ENCODE measurements at places on chromosomes 4 and X. TPM values are rescaled to one million over a fixed set of nuclear protein-coding genes. Genes with fewer than 3 reads are reported as not detected.

GRCh38 chr4:87356832-87357526 lies 34.0 kb downstream of the HSD17B11 start:
- DNase-seq: no peak

GRCh38 chr4:68748181-68748991 lies 67.4 kb upstream of the UGT2B10 start:
- no peak for DNase-seq

DNA sequence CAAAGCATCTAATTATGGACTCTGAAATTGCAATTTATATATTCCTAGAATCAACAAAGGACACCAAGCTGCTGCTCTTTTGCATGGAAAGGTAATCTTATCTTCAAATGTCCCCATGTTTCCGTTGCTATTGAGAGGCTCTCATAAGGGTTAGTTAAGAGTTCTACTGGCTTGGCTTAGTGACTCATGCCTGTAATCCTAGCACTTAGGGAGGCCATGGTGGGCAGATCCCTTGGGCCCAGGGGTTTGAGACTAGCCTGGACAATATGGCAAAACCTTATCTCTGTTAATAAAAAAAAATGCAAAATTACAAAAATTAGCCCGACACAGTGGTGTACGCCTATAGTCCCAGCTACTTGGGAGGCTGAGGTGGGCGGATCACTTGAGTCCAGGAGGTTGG lies 93.4 kb upstream of the RAPGEF2 start:
- DNase-seq: no peak

- DNase-seq: no peak
These were observed 57.2 kb downstream of the RUFY3 start for GRCh38 chr4:70778888-70779422.

GRCh38 chrX:123731258-123731986 lies 1.4 kb downstream of the THOC2 start:
- DNase-seq: no peak

- DNase-seq: no peak
These were observed 125.6 kb downstream of the PARM1 start for GRCh38 chr4:75058486-75058885.

GRCh38 chr4:43690116-43690515 lies 758.5 kb downstream of the KCTD8 start:
- DNase-seq: no peak

- DNase-seq: no peak
These were observed 1047.3 kb downstream of the PCDH18 start for GRCh38 chr4:136484996-136485395.

- DNase-seq: no peak
These were observed 89.7 kb downstream of the MID1IP1 start for GRCh38 chrX:38890963-38891362.

GRCh38 chr4:39978904-39979303 lies 1.2 kb upstream of the PDS5A start:
- DNase-seq: no peak

GRCh38 chrX:23012636-23013035 lies 12.9 kb downstream of the DDX53 start:
- no peak for DNase-seq

DNA sequence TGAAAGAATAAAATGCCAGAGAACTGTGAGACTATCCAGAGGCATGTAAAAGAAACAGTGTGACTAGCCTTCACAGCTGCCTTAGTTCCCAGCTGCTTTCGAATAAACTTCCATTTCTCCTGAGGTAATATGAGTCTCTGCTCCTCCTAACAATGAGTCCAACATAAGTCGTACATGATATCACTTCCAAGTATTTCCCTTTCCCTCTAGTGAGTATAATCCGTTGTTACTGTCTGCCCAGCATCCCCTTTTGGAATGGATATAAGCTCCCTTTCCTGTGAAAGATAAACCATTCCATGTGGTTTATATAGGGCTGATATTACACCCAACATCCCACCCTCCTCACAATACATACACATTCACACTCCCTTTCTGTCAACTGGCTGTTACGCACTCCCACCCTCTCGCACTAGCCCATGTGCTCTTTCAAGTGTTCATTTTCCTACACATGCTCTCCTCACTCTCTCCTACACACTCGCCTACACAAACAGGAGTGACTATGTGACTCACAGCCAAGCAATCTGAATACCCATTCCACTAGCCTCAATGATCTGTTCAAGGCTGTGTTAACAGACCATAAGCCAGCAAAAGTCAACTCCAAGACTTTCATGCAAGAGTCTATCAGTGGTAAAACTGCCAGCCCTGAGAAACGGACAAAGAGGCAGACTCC lies 5.0 kb downstream of the NAF1 start:
- DNase-seq: no peak

GRCh38 chr4:110898290-110898689 lies 275.4 kb upstream of the PITX2 start:
- no peak for DNase-seq

GRCh38 chr4:105149771-105150170 lies 3.1 kb downstream of the TET2 start:
- DNase-seq: no peak

- DNase-seq: peak; percentile 46
These were observed at the start of gene GAB1 for GRCh38 chr4:143336781-143337599. GAB1 (plus strand) TSS chr4:143336876; CDS start chr4:143337189, 313 bp downstream.

- DNase-seq: no peak
These were observed 3.3 kb upstream of the RELL1 start for GRCh38 chr4:37689353-37690095.

DNA sequence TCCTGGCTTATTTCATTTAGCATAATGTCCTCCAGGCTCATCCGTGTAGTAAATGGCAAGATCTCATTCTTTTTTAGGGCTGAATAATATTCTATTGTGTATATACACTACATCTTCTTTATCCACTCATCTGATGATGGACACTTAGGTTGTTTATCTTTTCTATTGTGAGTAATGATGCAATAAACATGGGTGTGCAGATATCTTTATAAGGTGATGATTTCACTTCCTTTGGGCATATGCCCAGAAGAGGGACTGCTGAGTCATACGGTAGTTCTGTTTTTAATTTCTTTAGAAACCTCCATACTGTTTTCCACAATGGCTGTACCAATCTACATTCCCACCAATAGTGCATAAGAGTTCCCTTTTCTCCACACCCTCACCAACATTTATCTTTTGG lies 317.6 kb upstream of the CNKSR2 start:
- no peak for DNase-seq

GRCh38 chrX:126815806-126816205 lies 3.7 kb upstream of the PRR32 start:
- DNase-seq: no peak

GRCh38 chrX:143664302-143664701 lies 28.4 kb upstream of the SLITRK4 start:
- peak; percentile 18 for DNase-seq

DNA sequence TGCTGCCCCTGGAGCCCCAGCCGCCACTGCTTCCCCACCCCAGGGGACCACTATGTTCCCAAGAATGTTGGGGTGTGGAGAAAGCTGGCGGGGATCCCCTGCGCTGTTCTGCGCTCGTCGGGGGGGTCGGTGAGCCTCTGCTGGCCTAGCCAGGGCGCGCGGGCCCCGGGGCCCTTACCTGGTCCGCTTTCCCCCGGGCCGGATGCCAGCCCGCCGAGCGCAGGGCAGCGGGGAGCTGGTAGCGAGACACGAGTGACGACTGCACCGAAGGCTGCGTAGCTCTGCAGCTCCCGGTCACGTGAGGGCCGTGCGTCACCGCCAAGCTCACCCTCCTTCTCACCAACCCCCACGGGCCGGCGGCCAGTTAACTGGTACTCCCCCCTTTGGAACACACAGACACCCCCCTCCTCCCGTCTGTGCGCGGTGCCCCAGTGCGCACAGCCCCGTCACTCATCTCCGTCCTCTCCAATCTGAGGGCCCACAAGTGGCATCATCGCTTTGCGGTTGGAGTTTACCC lies at the start of gene BEX1:
TSS of gene BEX1 (minus strand) at position 254 of the 517 bp plus-strand sequence. CDS start 897 bp downstream, outside the sequence.
- peak; percentile 91 for DNase-seq

GRCh38 chr4:100540131-100540530 lies 22.3 kb upstream of the EMCN start:
- DNase-seq: no peak

- no peak for DNase-seq
These were observed 442 bp downstream of the MOSPD2 start for GRCh38 chrX:14873676-14874049.

DNA sequence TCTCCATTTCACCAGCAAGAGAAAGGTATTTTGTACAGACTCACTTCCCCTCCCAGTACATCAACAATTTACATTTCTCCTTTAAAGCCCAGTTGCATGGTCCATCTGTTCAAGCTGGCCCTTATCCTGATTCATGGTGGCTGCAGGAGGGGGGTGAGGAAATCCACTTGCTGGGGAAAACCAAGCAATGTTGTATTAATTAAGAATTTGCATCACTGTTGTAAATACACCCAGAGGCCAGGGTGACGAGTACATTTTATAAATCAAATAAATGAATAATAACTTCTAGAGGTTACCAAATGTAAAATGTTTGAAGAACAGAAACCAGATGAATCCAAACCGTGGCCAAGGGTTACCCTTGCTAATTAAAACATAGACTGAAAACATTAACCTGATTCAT lies 395.9 kb upstream of the INTU start:
- DNase-seq: peak; percentile 42

- peak; percentile 65 for DNase-seq
These were observed 1.1 kb downstream of the FBXL5 start for GRCh38 chr4:15653864-15654592.

DNA sequence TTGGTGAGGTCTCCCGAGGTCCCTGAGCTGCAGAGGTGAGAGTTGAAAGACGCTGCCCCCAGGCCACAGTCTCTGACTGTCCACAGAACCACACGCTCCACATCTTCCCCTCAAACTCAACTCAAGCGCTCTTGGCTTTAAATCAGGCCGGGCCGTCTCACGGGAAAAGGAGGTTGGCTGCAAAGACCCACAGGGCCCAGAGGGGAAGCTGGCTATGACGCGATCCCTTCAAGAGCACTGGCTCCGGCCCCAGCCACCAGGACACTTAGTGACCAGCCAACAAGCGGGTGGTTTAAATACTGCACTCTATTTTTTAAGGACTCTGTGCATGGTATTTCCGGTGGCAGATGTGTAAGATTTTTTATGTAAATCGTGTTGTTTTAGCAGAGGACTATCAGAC lies 19.9 kb downstream of the LRPAP1 start:
- DNase-seq: no peak

GRCh38 chrX:111585337-111585736 lies 73.9 kb downstream of the SERTM2 start:
- no peak for DNase-seq

DNA sequence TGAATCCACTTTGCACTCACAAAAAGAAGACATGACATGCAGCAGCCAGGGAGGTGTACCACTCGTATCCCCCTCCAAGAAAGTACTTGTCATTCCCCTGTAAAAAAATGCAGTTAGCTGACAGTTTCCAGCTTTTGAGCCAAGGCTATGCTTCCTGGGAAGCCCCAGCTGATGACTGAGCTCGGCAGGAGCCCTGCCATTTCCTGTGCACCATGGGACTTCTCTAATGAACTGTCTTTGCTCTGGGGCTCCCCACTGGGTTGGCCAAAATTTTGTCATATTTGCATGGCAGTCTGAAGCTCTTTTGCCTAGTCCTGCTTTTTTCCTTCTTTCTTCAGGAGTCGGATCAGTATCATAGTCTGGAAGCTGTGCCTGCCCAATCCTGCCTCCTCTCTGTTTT lies 104.5 kb upstream of the MAOA start:
- DNase-seq: no peak

DNA sequence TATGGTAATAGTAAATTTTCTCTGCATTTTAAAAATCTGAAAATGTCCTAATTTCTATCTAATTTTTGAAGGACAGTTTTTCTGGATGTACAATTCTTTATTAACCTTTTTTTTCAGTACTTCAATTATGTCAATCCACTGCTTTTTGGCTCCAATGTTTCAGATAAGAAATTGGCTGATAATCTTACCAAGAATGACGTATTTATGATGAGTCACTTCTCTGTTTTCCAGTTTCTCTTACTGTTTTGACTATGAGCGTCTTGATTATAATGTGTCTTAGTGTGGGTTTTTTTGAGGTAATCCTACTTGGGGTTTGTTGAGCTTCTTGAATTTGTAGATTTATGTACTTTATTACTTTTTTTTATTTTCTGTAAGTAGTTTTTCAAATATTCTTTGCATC lies 47.2 kb downstream of the UGT2B11 start:
- no peak for DNase-seq

- DNase-seq: no peak
These were observed 355.1 kb upstream of the PABPC5 start for GRCh38 chrX:91079342-91080114.

GRCh38 chr4:40563401-40563800 lies 66.3 kb downstream of the RBM47 start:
- DNase-seq: no peak

DNA sequence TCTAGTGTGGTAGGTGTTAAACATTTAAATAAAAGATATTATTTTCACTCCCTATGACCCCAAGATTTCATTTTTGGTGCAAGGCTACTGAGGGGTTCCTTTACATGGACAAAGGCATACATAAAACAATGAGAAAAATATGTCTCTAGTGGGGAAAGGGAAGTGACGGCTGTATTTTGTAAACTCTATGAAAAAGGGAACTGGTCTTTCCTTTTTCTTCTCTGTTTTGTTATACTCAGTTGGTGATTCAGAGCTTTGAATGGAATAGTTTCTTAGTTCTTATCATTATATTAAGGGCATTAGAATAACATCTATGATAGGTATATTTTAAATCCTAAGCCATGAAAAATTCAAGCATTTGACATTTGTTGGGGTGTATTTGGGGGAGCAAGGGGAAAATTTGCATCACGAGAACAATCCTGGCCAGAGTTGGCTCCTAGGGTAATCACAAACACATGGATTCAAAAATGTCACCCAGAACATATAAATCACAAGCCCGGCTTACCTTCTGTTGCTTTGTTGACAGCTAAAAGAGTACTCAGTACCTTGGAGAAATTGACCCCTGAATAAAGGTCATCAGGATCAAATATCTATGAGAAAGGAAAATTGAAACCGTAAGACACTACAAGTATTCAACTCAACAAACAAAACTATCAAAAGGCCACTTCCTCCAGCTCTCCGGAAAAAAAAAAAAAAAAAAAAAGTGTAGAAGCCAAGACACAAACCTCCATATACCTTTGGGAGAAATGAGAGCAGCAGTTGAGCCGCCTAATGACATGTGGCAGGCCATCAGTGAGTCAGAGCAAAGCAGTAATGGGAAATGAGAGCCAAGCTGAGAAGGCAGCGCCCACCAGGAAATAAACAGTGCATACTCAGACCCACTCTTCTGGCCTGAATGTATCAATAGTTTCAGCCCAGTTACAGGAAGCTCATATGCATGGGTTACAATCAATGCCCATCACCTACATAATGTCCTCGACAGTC lies 33.4 kb downstream of the ARHGEF6 start:
- DNase-seq: no peak

SPACA5 gene
- total RNA-seq: not detected

HS6ST2 gene
- 103 TPM for total RNA-seq

AR gene
- not detected for total RNA-seq

MAGEE2 gene
- total RNA-seq: not detected

FHL1 gene
- 5.1 TPM for total RNA-seq

PDE5A gene
- total RNA-seq: 0.06 TPM

EDNRA gene
- not detected for total RNA-seq

SPANXA2 gene
- total RNA-seq: not detected

WNK3 gene
- 5.2 TPM for total RNA-seq

ERAS gene
- total RNA-seq: 9.6 TPM

ARHGEF38 gene
- total RNA-seq: not detected

EDA gene
- 1.6 TPM for total RNA-seq

KLHL13 gene
- not detected for total RNA-seq

CENPVL2 gene
- total RNA-seq: not detected

WDR17 gene
- total RNA-seq: 2.8 TPM

Data from G401 (cell line).